ENCODE measurements at places on chromosomes 3 and 15. TPM values are rescaled to one million over a fixed set of nuclear protein-coding genes. Genes with fewer than 3 reads are reported as not detected.

Gene PCYT1A
- polyA plus RNA-seq = 44.7 TPM

Gene CD80
- polyA plus RNA-seq = not detected

Gene NR1I2
- polyA plus RNA-seq = 0.33 TPM

Gene IQSEC1
- 40.0 TPM for polyA plus RNA-seq

Gene FANCD2OS
- polyA plus RNA-seq = 0.30 TPM

Gene PARP14
- polyA plus RNA-seq = 7.8 TPM

Gene TGM4
- polyA plus RNA-seq = not detected

Gene C3orf85
- polyA plus RNA-seq = not detected

Gene CCR3
- polyA plus RNA-seq = 0.15 TPM

Gene CFAP20DC
- 1.6 TPM for polyA plus RNA-seq

Gene VPS18
- polyA plus RNA-seq = 9.3 TPM

Gene POMGNT2
- polyA plus RNA-seq = 19.4 TPM

Gene PYGO1
- polyA plus RNA-seq = 8.4 TPM

Gene ISLR
- polyA plus RNA-seq = 142 TPM

Gene MYO5C
- 8.5 TPM for polyA plus RNA-seq

Gene SPSB4
- polyA plus RNA-seq = 18.7 TPM

Gene RTP3
- polyA plus RNA-seq = 0.14 TPM

Gene ECE2
- not detected for polyA plus RNA-seq

Gene CD96
- polyA plus RNA-seq = 0.33 TPM

Gene BRPF1
- 11.7 TPM for polyA plus RNA-seq

Gene NOP10
- polyA plus RNA-seq = 91.4 TPM

Gene MRPS25
- 53.2 TPM for polyA plus RNA-seq

Gene FOXL2NB
- polyA plus RNA-seq = 0.06 TPM

Gene ZIC1
- 24.8 TPM for polyA plus RNA-seq

Gene CTXN2
- not detected for polyA plus RNA-seq

Gene C3orf20
- polyA plus RNA-seq = 0.11 TPM

Gene TM2D3
- 32.8 TPM for polyA plus RNA-seq

Gene CD86
- polyA plus RNA-seq = 1.5 TPM

Gene ALPK3
- 92.1 TPM for polyA plus RNA-seq

Gene SERPINI2
- polyA plus RNA-seq = 0.20 TPM

Gene GOLGA8G
- polyA plus RNA-seq = 0.13 TPM

Gene P2RY14
- polyA plus RNA-seq = 1.4 TPM

Gene FHIT
- 7.1 TPM for polyA plus RNA-seq
